ENCODE measurements at places on chromosomes 6 and 20. TPM values are rescaled to one million over a fixed set of nuclear protein-coding genes. Genes with fewer than 3 reads are reported as not detected.

The BTBD9 gene
- total RNA-seq, result 26.3 TPM

DNA sequence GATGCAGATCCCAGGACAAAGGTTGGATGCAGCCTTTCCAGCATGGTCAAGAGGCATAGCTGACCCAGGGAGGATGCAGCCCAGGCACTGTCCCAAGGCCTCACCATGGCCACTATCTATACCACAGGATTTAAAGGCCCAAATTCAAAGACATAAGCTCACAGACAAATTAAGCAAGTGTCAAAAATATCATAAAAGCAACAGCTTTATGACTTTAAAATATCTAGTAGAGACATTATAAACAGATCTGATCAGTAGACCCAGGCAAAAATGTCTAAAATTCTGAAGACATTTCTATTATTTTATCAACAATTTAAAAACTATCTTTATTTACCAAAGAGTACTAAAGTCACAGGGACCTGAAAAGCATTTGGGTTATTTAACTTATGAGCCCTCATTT, 373.5 kb downstream of the CDC5L start:
- DNase-seq, result no peak

GRCh38 chr20:10369723-10370090, 64.3 kb downstream of the MKKS start:
- DNase-seq, result no peak

The SPATA25 gene
- 4.0 TPM for total RNA-seq

DNA sequence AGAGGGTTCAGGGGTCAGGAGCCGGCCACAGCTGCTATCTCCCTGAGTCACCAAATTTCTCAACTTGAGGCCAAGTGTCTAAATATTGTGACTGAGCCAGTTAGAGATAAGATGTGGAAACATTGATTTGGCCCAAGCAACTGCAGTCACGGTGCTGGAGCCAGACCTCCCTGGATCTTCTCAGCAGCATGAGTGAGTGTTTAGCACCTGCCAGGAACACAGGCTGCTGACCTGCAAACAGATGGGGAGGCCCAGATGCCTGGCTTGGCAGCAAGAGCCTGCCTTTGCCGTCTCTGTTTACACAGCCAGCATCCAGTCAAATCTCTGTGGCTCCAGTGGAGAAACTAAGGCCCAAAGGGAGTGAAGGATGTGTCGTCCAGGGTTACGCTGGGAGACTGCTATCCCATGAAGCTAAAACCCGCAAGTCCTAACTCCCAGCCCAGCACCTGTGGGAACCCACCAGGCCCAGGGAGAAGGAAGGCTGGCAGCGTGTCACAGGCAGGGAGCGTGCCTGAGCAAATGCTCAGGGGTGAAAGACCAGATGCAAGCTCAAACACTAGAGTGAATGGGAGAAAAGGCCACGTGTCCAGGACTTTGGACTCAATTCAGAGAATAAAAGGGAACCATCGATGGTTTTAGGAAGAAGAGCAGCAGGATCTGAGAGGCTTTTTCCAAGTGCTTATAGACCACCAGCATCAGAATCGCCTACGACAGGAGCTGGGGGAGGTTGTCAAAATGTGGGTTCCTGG, 15.9 kb upstream of the PTGIS start:
- no peak for DNase-seq

DNA sequence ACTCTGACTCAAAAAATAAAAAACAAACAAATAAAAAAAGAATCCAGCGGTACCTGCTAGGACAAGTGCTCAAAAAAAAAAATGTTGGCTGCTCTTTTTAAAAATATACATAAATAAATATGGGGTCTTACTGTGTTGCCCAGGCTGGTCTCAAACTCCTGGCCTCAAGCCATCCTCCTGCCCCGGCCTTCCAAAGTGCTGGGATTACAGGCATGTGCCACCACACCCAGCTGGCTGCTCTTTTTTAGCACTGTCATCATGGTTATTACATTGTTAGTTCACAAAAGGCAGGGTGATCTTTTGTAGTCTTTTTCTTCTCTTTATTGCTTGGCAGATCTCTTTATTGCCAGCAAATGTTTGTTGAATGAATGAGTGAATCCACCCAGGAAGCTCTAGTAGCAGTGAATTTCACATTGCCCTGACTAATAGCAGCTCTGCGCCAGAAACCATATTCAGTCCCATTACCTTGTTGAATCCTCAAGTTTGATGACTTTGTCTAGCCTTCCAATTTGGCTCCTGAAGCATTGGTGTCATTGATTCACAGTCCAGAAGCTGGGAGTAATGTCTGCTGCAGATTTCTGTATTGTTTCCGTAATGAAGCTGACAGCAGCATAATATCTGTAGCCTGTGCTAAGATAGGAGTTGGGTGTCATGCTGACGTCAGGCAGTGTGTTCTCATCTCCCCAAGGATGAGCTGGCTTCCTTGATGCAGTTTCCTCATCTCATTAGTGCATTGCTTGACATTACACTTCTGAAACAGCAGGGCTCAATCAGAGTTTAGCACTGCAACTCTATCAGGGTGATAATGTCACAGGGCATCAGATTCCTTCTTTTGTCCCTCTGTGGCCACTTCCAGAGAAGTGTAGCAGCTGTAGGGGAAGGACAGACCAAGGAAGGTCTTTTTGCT, 84.9 kb upstream of the TGM3 start:
- DNase-seq, result no peak

The PANK2 gene
- total RNA-seq, result 45.0 TPM

- no peak for DNase-seq
These were observed 92.6 kb downstream of the THBS2 start for GRCh38 chr6:169160855-169161560.

The TCP1 gene
- total RNA-seq, result 146 TPM

- no peak for DNase-seq
These were observed 139.8 kb downstream of the SOX4 start for GRCh38 chr6:21733311-21733710.

The ZNF76 gene
- total RNA-seq, result 30.7 TPM

GRCh38 chr6:136783495-136784270, 8.6 kb downstream of the MAP3K5 start:
- no peak for DNase-seq

The ID4 gene
- total RNA-seq, result 61.8 TPM

DNA sequence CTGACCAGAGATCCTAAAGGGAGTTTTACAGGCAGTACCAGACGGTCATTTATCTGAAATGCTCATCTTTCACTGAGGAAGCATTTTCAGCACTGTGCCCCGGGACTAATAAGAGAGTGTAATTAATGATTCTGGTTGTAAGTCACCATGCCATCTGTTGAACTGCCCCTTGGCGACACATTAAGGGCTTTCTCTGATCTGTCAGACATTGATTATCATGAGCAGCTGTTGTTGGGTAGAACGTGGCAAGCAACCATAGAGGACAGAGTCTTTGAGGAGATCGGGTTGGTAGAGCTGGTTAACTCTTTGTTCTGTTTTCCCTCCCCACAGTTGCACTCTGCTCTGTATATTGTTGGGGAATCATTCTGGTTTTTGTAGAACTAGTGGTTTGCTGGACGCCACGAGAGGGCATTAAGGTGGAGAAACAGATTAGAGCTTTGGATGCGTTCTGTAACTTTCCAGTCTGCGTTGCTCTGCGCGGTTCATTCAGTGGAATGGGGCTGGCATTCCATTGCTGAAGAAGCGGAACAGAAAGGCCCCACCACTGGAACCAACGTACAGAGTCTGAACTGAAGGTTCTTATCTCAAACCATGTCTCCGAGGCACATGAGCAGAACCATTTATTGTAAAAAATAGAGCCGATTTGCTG, 34.3 kb downstream of the RPRD1B start:
- no peak for DNase-seq

DNA sequence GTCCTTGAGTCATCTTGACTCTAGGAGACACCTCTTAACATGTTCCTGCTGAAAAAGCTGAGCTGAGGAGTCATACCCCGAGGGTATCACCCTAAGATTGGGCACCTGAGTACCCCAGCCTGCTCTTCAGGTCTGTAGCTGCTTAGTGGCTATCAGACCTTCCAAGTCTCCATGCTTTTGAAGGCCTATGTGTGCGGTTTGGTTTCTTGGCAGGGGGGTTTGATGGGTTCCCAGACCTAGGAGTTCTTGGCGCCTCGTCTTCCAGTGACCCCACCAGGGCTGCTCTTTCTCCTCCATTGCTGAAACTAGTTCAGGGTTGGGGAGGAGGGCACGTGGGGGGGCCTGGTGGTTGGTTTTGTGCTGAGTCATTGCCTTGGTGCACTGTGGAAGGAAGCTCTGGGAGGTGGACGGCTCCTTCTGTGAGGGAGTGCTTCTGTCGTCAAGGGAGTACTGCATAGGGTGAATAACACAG, 20.1 kb downstream of the IGF2R start:
- DNase-seq, result no peak

GRCh38 chr6:16769986-16770376, 8.7 kb upstream of the ATXN1 start:
- DNase-seq, result no peak

- DNase-seq, result no peak
These were observed 7.1 kb upstream of the TCP11 start for GRCh38 chr6:35148167-35148741.

DNA sequence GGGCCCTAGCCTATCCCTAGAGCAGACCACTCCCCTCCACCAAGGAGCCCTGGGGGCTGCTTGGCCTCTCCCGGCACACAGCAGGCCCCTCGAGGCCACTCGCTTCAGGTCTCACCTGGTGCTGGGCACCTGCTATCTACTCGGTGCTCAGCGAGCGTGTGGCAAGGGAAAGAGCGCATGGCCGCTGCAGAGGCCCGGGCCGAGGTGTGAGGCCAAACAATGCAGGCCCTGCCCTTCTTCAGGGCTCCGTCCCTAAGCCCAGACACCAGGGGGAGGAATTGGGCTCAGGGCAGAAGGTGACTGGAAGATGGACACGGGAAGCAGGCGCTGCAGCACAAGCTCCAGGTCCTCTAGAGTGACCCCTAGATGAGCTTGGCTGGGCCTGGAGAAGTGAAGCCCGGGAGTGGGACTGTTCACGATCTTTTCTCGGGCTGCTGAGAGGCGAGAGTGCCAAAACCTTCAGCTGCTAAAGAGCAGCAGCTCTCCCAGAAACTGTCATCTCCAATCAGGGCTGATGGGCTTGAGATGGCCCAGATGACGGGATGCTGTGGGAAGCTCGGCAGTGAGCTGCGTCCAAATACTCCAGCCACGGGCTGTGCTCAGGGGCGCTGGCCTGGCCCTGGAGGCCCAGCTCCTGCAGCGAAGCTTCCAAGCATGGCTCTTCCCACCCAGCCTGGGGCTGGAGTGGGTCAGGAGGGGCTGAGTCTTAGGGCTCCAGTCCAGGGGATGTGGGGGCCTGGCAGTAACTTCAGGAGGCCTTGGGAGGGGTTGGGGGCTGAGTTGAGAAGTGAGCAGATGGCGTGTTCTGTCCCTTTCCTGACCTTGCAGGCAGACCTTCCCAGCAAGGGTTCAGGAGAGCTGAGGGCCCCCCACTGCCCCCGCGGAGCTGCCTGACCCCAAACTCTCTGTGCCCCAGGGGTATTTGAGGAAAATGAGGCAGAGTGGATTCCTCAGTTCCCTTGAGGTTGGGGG, 43.7 kb downstream of the APCDD1L start:
- no peak for DNase-seq

- DNase-seq, result no peak
These were observed 40.1 kb upstream of the TFAP2C start for GRCh38 chr20:56588996-56589395.

- DNase-seq, result no peak
These were observed 88.1 kb downstream of the PPP1R14C start for GRCh38 chr6:150230832-150231524.

The SLC22A2 gene
- not detected for total RNA-seq

- no peak for DNase-seq
These were observed 3.0 kb upstream of the HTR1E start for GRCh38 chr6:86934365-86934764.

The ROS1 gene
- not detected for total RNA-seq

- no peak for DNase-seq
These were observed 59.2 kb upstream of the SLC32A1 start for GRCh38 chr20:38665094-38665493.

The RXRB gene
- total RNA-seq, result 19.9 TPM

DNA sequence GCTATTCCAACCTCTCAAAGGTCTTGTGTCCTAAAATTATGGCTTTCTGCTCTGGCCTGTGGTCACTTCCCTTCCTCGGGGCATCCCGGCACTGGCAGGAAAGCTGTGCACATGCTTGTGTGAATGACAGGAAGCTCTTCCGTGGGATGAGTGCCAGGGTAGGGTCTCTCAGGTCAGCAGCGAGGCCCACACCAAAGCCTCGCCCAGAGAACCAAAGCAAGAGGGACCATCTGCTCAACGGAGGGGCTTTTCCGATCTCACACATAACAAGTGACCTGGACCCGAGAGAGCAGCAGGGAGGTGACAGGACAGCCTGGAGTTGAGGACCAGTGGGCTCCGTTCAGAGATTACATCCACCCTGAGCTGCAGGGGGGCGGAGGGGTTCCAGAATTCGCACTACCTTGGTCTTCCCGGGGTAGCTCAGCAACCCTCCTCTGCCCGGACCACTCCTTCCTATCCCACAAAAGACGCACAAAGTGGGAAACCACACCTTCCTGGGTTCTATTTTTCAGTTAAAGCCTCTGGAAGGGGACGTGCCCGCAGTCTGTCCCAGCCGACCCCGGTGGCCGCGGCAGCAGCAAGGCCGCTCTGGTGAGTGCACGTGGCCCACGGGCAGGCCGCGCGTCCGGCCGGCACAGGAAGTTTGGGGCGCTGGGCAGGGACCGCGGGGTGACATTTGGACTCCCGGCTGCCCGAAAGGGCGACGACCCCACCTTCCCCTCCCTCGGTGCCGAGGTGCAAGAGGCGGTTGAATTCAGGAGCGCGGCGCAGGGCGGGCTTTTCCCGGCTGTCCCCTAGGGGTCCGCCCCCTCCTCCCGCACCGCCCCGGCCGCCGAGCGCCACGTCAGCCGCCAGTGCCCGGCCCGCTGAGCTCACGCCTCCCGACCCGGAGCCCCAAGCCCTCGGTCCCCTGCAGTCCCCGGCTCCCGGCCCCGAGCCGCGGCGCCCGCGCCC, 988 bp downstream of the TXNDC5 start:
- DNase-seq, result no peak

DNA sequence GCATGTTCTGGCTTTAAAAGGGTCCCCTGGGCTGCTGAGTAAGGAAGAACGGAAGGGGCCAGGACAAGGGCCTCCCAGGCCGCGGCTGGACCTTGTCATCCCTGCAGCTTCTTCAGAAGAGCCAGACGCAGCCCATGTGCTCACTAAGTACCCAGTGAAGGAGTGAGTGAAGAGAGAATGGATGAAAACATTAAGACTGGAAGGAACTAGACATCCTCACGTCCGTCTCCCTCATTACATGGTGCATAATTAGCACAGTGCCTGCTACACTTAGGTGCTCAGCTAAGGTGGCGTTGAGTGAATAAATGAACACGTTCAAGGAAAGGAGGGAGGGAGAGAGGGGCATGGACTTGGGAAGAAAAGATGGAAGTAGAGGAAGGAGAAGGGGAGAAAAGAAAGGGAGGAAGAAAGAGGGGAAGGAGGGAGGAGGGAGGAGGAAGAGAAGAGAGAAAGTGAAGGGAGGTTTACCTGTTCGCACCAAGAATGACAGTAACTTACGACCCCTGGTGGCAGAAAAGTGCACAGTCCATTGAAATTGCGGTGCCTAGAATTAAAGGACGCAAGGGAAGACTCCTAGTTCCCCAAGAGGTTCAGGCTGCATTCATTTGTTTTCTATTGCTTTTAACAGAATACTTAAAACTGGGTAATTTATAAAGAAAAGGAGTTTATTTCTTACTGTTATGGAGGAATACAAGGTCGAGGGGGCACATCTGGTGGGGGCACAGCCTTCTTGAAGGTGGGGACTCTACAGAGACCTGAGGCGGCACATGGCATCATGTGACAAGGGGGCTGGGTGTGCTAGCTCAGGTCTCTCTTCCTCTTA, 8.0 kb downstream of the TP53RK start:
- peak; percentile 76 for DNase-seq

- no peak for DNase-seq
These were observed 127.7 kb downstream of the PDSS2 start for GRCh38 chr6:107331409-107332386.

- DNase-seq, result no peak
These were observed 78.3 kb upstream of the FYN start for GRCh38 chr6:111951497-111952085.

Measured in omental fat pad (tissue), 4 donors.